ENCODE measurements at places on chromosomes 2 and 18. TPM values are rescaled to one million over a fixed set of nuclear protein-coding genes. Genes with fewer than 3 reads are reported as not detected.

- peak; percentile 55 for DNase-seq
Measured at GRCh38 chr2:28577791-28578680, 82.2 kb downstream of the PLB1 start.

GRCh38 chr2:237576974-237577373 lies 10.6 kb downstream of the PRLH start:
- DNase-seq, result peak; percentile 68

- peak; percentile 95 for DNase-seq
Measured at GRCh38 chr2:119290859-119291587, 67.4 kb downstream of the STEAP3 start.

- DNase-seq, result no peak
Measured at GRCh38 chr2:173984866-173985604, 19.9 kb upstream of the SP3 start.

GRCh38 chr18:39167990-39168389 lies 1602.4 kb upstream of the CELF4 start:
- DNase-seq, result no peak

GRCh38 chr18:22176420-22177326 lies 7.3 kb downstream of the GATA6 start:
- DNase-seq, result no peak

DNA sequence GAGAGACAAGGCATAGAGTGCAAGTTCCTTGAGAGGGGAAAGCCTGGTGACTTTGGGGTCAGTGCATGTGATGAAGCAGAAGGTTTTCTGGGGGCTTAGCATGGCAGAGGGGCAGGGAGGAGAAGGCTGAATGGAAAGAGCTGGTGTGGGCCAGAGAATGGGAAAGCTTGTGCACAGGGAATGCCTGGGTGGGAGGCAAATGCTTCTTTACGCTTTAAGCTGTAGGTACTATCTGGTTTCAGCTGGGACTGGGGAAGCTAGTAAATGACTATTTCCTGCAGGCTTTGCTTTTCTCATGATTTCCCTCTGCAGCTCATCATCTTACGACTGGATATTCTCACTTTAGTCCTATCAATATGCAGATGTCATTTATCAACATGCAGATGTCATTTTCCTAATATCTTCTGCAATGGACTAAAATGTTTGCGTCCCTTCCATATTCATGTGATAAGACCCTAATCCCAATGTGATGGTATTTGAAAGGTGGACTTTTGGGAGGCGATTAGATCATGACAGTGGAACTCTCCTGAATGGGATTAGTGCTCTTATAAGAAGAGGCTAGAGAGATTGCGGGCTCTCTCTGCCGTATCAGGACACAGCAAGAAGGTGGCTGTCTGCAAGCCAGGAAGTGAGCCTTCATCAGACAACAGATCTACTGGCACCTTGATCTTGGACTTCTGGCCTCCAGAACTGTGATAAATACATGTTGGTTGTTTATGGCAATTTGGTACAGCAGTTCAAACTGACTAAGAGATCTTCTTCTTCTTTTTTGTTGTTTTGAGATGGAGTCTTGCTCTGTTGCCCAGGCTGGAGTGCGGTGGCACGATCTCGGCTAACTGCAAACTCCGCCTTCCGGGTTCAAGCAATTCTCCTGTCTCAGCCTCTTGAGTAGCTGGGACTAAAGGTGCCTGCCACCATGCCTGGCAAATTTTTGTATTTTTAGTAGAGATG lies 50.1 kb downstream of the MYCN start:
- DNase-seq, result no peak

DNA sequence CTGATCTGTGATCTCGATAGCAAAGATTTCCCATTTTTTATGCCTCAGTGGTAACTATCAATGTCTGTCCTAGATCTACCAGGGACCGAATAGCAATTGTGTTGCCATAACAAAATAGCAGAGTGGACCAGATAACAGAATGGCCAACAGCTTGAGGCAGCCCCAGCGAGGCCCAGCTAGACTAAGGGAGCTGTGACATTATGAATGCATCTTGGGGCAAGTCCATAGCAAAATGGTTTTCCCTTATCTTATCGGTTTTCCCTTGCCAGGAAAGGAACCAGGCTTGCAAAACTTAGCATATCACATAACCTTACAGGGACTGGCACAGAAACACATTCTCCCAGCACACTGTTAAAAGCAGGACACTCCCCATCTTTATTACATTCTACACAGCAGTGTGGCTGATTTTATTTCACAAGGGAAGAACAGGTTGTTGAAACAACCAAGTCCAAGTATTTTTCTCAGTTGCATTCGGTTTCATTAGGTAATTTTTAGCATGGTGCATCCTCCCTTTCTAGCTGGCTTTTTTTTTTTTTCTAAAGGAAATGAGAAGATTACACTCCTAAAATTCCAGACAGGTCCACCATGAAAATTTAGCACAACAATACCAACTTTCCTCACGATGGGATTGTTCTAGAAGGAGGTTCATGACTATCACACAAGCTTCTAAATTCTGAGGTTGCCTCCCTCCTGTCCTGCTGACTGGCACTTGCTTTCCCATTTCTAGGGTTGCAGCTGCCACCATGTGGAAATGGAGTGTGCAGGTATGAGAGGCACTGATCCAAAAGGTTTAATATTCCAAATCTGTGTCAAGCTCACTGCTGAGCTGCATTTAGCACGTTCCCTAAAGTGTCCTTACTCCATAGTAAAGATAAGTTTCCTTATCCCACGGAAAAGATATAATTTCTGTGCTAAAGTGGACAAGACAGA lies 97.0 kb upstream of the SLC35G4 start:
- peak; percentile 13 for DNase-seq

DNA sequence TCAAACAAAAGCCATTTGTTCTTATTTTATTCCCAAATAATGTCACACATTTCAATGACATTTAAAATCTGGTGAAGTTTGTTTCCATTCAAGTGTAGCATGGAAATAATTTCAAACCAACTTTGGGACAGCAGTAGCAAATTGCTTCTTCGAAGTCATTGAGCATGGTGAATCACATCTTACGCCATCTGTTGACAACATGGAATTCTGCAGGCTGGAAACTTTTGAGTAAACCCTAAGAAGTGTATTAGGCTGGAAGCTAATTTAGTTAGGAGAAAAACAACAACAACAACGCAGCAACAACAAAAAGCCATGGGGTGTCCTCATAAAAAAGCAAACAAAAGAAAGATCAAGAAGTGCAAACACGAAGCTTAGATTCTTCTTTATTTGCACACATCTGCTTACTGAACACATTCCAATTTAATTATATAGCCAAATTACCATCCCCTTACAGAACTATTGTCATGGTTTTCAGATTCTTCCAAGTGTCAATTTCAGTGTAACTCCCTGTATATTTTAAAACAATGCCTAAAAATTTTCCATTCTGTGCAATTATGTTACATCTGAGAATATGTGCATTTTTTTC lies 659.0 kb upstream of the CDH7 start:
- DNase-seq, result no peak

- no peak for DNase-seq
Measured at GRCh38 chr2:111028720-111029119, 92.0 kb upstream of the BCL2L11 start.

DNA sequence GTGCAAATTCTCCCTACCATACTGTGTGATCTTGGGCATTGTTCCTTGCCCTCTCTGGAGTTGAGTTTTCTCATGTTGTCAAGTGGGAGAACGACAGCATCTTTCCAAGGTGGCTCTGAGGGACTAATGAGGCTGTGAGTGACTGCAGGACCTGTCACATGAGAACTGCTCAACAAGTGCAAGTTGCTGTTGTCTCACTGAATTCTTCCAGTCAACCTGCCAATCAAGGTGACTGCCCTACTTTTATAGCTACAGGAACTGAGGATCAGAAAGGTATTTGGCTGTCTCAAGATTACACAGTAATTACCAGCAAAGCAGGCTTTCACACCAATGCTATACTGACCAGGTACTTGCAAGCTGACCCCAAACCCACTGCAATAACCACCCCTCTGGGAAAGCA lies 137.6 kb downstream of the MTCL1 start:
- DNase-seq, result no peak

DNA sequence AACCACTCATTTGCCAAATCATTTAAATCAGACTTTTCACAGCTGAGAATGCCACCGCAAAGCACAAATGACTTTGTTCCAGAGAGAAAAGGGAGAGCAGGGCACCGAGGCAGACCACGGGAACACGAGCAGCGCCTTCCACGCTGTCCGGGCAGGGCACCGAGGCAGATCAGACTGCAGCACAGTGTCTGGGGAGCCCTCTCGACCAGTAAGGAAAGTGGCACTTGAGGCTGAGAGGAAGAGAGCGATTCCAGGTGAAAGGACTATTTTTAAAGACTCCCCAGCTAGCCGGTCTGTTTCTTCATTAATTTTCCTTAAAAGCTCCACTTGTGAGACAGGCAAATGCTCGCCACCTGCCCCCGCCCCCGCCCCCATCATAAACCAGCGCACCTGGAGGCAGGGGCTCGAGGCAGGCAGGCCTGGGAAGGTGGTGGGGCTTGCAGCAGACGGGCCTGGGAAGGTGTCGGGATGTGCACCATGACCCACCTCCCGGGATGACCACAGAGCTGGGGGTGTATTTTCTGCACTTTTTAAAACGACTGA lies 80.9 kb upstream of the CTDP1 start:
- DNase-seq, result peak; percentile 20

DNA sequence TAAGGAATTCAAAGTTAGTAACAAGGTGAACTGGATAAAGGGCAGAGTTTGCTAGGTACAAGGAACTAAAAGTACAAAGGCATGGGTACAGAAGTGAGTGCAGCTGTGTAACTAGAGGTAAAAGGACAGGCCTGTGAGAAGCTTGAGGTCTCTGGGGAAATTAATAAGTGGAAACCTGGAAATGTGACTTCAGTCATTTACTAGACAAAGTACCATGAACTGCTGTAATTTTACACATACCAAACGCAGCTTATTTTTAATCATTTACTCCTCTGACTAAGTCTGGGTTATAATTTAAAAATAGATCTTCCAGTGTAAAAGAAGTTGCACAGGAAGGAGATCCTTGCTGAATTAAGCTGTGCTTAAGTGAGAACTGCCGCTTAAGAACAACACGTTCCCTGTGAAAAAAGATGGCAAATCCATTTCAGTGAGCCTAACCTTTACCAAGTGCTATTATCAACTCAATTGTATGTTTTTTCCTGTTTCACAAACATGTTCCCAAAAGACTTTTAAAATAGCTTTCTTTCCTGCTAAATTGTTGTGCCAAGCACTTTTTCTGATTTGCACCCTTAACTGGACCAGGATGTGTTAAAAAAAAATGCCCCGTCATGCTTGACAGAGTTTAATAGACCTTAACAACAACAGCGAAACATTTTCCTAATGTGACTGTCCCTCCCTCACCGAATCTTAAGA lies 44.3 kb downstream of the CALCRL start:
- DNase-seq, result no peak

- DNase-seq, result no peak
Measured at GRCh38 chr2:117936871-117937428, 76.9 kb downstream of the CCDC93 start.

DNA sequence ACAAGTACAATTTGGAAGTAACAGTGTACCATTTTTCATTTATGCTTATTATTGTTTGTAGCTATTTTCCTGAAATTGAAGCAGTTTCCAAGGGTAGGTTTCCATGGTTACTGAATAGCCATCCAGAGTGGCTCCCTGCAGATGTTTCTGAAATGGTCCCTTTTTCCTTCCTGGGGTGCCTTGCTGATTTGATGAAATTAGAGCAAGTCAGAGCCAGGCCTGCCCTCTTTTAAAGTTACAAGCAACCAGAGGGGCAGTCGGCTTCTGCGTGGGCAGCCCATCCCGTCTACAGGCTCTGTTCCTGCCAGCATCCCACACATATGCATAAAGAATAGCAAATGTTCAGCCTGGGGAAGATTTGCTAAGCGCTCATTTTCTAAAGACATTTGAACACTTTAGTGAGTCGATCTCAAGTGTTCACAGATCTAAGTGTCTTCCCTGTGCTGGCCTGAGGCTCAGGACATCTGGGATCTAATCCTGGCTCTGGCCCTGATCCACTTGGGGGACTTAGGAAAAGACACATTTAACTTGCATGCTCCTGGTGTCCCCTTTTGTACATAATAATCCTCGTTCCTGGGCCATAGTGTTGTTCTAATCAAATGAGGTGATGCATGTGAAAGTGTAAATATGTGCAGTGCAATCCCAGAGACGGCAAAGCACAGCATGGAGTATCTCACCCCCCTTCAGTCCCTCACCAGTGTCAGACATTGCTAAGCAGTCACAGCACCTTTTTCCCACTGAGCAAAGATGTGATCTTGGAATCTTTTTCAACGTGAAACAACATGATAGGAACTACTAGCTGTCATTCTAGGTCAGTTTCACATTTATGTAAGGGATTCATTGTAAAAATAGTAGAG lies 92.2 kb downstream of the STPG4 start:
- no peak for DNase-seq

- DNase-seq, result no peak
Measured at GRCh38 chr18:30406728-30407127, 635.8 kb downstream of the DSC3 start.

DNA sequence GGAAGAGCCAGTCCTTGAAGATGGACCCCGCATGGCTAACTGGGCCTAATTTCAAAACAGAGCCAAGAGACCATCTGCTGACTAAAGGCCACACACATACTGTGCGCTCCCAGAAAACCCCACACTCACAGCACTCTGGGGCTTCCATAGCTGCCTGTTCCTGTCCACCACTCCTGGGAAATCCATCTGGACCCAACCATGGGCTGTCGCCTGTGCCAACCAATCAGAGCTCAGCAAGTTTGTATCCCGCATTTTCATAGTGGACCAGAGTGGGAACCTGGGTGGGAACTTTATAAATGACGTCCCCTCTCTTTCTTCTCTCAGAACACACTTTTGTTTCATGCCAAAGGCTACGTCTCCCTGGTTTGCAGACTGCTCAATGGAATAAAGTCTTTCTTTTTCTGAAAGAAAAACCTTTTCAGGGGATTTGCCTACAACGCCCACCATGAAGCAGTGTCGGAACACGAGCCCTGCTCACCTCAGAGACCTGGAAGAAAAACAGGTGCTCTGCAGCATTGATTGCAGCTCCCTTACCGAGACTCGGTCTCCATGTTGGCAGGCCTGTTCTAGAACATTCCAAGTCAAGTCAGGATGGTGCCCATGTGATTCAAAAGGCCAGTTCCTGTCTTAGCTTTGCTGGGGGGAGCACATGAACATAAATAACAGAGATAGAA lies 137.2 kb upstream of the GPC1 start:
- DNase-seq, result no peak

- DNase-seq, result no peak
Measured at GRCh38 chr18:46704189-46704588, 47.2 kb upstream of the LOXHD1 start.

DNA sequence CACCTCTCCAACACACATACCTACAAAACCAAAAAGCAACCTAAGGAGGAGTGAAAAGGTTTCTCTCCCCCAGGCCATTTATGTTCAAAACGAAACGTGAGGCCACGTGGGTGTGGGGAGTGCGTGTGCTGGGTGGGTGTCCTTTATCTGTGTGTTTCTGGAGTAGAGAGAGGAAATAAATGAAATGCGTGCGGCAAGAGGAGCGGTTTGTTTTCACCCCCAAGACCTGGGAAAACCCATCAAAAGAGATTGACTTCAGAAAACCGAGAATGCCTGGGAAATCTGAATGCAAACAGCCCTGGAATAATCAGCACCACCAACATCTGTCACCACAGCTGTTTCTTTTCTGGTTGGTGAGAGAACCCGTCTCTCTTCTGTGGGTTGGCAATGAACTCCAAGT lies 137.4 kb downstream of the INSIG2 start:
- DNase-seq, result no peak

Gene CIDEA
- total RNA-seq, result 0.24 TPM

Gene KCNJ3
- total RNA-seq, result 3.3 TPM

Gene ALLC
- not detected for total RNA-seq

Gene MREG
- 0.74 TPM for total RNA-seq

Gene PDK1
- 28.3 TPM for total RNA-seq

Gene AGXT
- not detected for total RNA-seq

Gene NTSR2
- not detected for total RNA-seq

Gene RETSAT
- 29.2 TPM for total RNA-seq

Gene IMPACT
- 34.8 TPM for total RNA-seq

Gene ADCYAP1
- total RNA-seq, result 0.60 TPM

Gene QPCT
- 3.2 TPM for total RNA-seq

All from posterior vena cava (tissue), 2 donors.